ENCODE measurements at places on chromosomes 13 and 19.

GRCh38 chr13:97249093-97249795 is 27.1 kb downstream of the MBNL2 start:
- no peak for DNase-seq

DNA sequence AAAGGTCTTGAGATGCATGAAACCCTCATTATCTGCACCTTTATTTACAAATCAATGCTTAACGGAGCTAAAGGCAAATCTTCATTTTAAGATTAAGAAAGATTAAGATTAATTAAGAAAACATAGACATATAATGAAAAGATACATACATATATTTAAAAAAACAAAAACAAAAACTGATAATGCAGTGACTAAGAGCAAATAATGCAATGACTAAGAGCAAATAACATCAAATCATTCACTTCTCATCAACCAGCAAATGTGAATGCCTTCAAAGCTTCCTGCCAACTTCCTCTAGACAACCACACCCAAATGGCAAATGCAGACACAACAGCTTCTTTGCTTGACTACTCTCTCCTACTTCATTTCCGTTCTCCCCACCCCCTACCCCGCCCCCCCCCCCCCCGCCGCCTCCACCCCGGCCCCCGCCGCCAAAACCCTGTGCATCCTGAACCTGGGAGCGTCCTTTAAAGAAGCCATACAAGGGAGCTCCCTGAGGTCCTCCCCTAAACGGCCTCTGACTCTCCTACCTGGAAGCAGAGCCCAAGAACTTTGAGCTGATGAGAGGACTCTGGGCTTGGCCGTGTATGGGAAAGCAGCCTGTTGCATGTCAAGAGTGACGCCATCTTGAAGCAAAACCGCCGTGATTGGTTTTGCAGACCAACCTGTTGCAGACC is 24.5 kb downstream of the TEX101 start:
- no peak for DNase-seq

DNA sequence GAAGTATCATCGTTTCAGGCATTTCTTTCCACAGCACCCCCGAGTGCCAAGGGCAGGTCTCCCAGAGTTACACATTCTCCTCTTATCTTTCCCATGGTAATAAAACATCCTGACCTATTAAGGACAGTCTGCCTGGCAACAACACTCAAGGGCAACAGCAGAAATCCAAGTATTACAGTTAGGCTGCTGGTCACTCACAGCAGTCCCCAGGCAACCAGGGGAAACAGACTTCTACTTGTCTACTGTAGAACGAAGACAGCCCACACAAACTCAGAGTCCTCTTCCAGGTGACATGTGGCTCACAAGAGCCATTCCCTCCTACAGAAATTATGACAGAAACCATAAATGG is 24.3 kb downstream of the RCBTB1 start:
- DNase-seq = no peak

DNA sequence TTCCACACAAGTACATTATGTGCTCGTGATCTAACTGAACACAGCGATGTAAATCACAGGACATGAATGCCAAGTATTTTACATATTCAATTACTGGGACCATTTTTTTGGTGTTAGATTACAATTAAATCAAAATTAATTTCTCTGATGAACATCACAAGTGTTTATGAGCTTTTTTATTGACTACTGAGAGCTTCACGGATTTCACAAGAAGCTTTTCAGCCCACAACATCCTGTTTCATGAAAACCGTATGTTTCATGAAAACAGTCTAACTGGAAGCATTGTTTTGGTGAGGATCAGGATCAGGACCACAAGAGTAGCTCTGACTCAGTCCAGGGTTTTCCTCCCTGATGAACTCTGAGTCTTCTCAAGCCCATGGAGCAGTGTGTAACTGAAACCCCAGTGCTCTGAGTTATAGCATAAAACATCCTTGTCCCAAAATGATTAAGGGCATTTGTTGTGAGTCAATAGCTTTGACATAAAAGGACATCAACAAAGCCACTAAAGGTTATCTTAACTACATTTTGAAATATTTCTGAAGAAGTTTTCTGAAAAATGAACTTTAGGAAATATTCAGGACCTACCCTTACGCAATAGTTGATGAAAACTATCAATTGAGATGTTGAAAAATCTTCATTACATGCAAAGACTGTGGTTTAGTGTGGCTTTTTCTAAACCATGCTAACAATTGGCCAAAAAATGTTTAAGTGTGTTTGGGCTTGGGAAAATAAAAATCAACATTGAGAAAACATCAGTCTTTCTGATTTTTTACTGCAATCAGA is 49.3 kb downstream of the UFM1 start:
- DNase-seq = no peak

DNA sequence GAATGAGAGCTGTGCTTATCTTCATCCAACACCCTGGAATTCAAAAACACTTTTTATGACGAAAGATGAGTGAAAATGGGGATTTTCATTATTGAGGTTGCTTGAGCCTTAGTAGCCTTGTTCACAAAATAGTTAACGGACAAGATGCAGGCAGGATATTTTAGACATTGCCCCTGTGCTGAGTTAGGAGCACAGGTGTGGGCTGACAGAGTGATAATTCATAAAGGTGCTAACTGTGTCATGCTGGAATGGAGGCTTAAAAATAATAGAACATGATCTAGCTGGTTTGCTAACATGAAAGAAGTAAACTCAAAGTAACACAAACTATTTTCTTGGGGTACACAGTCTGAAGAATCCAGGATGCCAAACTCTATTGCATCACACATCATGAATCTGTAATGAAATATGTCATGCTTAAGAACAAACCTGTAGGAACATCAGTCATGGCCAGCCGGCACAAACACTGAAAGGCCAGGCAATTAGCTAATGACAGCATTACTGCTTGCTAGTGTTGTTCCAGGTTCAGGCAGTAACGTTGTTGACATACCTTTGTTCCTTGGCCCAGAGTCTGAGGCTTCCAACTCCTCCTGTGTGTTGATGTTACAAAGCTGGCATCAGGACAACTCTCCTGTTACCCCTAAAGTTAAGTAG is 55.3 kb downstream of the FRY start:
- no peak for DNase-seq

- DNase-seq = no peak
Observed at GRCh38 chr19:16726916-16727315, 7.3 kb downstream of the NWD1 start.

- DNase-seq = peak; percentile 9
Observed at GRCh38 chr13:78875792-78876580, 217.0 kb upstream of the OBI1 start.
